ENCODE measurements at places on chromosomes 5 and 9.

DNA sequence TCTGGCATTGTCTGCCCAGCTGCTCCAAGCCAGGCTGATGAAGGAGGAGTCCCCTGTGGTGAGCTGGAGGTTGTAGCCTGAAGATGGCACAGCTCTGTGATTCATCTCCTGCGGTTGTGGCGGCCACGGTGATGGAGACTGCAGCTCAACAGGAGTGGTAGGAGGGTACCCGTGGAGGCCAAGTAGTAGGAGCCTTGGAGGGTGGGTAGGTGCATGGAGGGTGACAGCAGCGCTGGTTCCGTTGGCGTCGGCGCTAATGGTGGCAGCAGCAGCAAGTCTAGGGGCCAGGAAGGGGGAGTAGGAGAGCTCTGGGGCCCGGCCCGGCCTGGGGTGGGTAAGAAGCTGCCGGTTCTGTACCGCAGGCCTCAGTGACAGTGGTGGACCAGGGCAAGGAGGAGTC, 22.4 kb upstream of the TRIM52 start:
- H3K27ac ChIP-seq = peak overlapping the region; percentile 53
- no peak for DNase-seq
- H3K27me3 ChIP-seq = no peaks in the 10 kb centered on the region
- H3K4me3 ChIP-seq = no peak overlapping the region
- peaks cover 33% of the 10 kb centered on the region for H3K36me3 ChIP-seq
- peaks cover 9% of the 10 kb centered on the region for H3K4me1 ChIP-seq

- peaks cover 78% of the 10 kb centered on the region for H3K4me1 ChIP-seq
- no peak overlapping the region for H3K4me3 ChIP-seq
- no peaks in the 10 kb centered on the region for H3K36me3 ChIP-seq
- 0 out of 2 replicates have a peak overlapping the region, but pooled peaks have one; percentile 14 for H3K27ac ChIP-seq
- DNase-seq = no peak
- H3K27me3 ChIP-seq = no peaks in the 10 kb centered on the region
Observed at GRCh38 chr9:82732928-82733327, 330.0 kb downstream of the RASEF start.

DNA sequence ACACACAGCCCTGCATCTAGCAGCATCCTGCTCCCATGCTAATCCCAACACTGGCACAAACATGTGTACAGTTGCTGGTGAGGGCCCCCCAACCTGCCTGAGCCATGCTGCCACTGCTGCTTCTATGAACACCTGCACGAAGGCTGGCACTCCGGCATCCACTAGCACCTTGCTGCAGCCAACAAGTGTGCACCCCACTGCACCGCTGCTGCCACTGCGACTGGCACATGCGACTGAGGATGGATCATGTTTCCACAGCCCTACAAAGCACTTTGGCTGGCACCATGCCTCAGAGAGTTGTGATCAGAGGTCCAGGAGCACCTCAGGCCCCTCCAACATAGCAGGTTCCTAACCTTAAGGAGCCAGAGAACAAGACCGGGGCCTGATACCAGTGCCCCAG, 7.8 kb upstream of the PDCD1LG2 start:
- H3K27ac ChIP-seq = no peak overlapping the region
- DNase-seq = no peak
- peaks cover 2% of the 10 kb centered on the region for H3K4me1 ChIP-seq
- no peak overlapping the region for H3K4me3 ChIP-seq
- no peaks in the 10 kb centered on the region for H3K27me3 ChIP-seq

- peaks cover 35% of the 10 kb centered on the region for H3K4me1 ChIP-seq
- H3K4me3 ChIP-seq = no peak overlapping the region
- H3K36me3 ChIP-seq = no peaks in the 10 kb centered on the region
- no peaks in the 10 kb centered on the region for H3K27me3 ChIP-seq
Observed at GRCh38 chr9:121857928-121858327, 206.5 kb downstream of the DAB2IP start.

- H3K4me1 ChIP-seq = peaks cover 23% of the 10 kb centered on the region
Observed at GRCh38 chr5:177103523-177104253, 17.0 kb downstream of the FGFR4 start.

DNA sequence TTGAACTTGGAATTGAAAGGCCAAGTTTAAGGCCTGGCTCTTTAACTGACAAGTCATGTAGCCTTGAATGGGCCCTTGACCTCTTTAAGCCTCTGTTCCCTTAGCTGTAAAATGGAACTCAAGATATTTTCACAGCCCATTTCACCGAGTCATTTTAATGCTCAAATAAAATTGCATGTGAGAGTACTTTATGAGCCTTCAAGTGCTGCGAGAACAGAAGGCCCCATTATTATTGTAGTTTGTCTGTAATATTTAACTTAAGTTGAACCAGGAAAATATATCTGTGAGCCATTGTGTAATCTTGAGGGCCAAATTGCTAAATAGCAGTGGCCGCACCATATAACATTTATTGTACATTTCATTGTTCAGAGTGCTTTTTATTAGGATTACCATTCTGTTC, 249.9 kb downstream of the NTRK2 start:
- no peak overlapping the region for H3K27ac ChIP-seq
- H3K36me3 ChIP-seq = no peaks in the 10 kb centered on the region
- no peak overlapping the region for H3K4me3 ChIP-seq
- no peaks in the 10 kb centered on the region for H3K4me1 ChIP-seq

DNA sequence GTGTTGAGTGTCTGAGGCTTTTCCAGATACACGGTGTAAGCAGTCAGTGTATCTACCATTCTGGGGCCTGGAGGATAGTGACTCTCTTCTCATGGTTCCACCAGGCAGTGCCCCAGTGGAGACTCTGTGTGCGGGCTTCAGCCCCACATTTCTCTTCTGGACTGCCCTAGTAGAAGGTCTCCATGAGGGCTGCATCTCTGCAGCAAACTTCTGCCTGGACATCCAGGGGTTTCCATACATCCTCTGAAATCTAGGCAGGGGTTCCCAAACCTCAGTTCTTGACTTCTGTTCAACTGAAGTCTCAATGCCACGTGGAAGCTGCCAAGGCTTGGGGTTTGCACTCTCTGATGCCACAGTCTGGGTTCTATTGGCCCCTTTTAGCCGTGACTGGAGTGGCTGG, 256.6 kb upstream of the ITGA1 start:
- H3K27ac ChIP-seq = no peak overlapping the region
- H3K27me3 ChIP-seq = peaks cover 3% of the 10 kb centered on the region
- H3K4me3 ChIP-seq = no peak overlapping the region
- no peak for DNase-seq
- H3K36me3 ChIP-seq = peaks cover 43% of the 10 kb centered on the region

GRCh38 chr5:66617226-66617861, 21.2 kb downstream of the MAST4 start:
- no peaks in the 10 kb centered on the region for H3K36me3 ChIP-seq
- DNase-seq = no peak
- H3K4me3 ChIP-seq = no peak overlapping the region
- H3K27me3 ChIP-seq = no peaks in the 10 kb centered on the region
- peaks cover 10% of the 10 kb centered on the region for H3K4me1 ChIP-seq

GRCh38 chr9:37517923-37518322, 32.2 kb downstream of the POLR1E start:
- peaks cover 24% of the 10 kb centered on the region for H3K36me3 ChIP-seq
- H3K4me3 ChIP-seq = no peak overlapping the region
- H3K4me1 ChIP-seq = peaks cover 6% of the 10 kb centered on the region
- H3K27ac ChIP-seq = no peak overlapping the region
- no peak for DNase-seq

GRCh38 chr5:139312075-139312474, 18.5 kb downstream of the MATR3 start:
- peaks cover 62% of the 10 kb centered on the region for H3K4me1 ChIP-seq
- DNase-seq = no peak
- H3K27ac ChIP-seq = peak overlapping the region; percentile 63
- peaks cover 28% of the 10 kb centered on the region for H3K36me3 ChIP-seq

DNA sequence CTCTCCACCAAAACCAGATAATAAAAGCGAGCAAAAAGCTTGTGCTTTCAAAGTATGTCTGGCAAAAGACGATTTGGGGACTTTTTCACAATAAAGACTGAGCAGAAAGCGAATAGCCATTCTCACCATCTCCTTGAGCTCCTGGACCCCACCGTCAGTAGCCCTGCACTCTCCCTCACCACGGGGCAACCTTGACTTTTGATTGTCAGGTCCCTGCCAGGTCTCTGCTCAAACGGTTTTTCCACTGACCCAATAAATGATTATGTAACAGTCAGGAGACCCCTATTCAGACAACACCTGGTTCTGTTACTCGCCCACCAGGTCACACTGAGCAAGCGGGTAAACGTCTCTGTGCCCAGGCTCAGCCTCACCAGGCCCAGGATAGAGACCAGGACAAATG, 131.3 kb downstream of the MVB12B start:
- H3K4me1 ChIP-seq = peaks cover 8% of the 10 kb centered on the region
- no peaks in the 10 kb centered on the region for H3K27me3 ChIP-seq
- no peaks in the 10 kb centered on the region for H3K36me3 ChIP-seq
- no peak overlapping the region for H3K27ac ChIP-seq
- DNase-seq = no peak

GRCh38 chr5:174082286-174082685, 36.8 kb downstream of the NSG2 start:
- no peaks in the 10 kb centered on the region for H3K27me3 ChIP-seq
- H3K36me3 ChIP-seq = no peaks in the 10 kb centered on the region
- no peak for DNase-seq
- H3K4me1 ChIP-seq = peaks cover 6% of the 10 kb centered on the region
- H3K4me3 ChIP-seq = no peak overlapping the region

GRCh38 chr5:173294673-173295320, 33.4 kb downstream of the STC2 start:
- peaks cover 60% of the 10 kb centered on the region for H3K4me1 ChIP-seq
- peaks cover 11% of the 10 kb centered on the region for H3K36me3 ChIP-seq
- no peak overlapping the region for H3K27ac ChIP-seq
- no peak for DNase-seq
- peak overlapping the region; percentile 63 for H3K4me3 ChIP-seq

DNA sequence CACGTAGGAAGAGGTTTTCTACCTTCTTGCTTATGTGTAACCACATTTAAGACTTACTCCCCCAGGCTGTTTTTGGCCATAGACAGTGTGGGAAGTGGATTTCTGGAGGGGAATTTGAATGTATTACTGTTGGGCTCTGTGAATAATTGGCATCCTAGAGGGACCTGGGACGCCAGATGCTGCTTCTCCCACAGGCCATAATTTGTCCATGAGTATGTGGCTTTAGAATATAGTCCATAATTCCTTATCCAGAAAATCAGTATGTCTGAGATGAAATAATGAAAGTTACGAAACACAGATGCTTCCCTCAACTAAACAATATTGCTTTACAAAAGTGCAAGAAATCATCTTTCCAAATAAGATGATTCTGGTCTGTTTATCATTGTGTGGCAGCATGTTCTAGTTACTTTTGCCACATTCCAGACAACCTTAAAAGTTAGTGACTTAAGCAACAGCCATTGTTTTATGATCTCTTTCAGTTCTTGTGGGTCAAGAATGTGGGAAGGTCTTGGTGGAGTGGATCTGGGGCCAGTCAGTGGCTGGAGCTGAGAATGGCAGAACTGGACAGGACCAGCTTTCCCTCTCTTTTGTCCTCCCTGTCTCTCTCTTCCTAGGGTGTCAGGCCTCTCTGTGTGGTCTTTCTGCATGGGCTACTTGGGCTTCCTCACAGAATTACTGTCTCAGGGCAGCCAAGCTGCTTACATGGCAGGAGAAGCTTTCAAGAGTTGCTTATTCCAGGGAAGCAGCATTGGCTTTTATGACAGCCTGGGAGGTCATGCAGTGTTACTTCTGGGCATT, 79.4 kb downstream of the FBXL7 start:
- H3K4me3 ChIP-seq = no peak overlapping the region
- H3K36me3 ChIP-seq = peaks cover 35% of the 10 kb centered on the region
- DNase-seq = no peak
- H3K27me3 ChIP-seq = no peaks in the 10 kb centered on the region
- H3K27ac ChIP-seq = no peak overlapping the region

DNA sequence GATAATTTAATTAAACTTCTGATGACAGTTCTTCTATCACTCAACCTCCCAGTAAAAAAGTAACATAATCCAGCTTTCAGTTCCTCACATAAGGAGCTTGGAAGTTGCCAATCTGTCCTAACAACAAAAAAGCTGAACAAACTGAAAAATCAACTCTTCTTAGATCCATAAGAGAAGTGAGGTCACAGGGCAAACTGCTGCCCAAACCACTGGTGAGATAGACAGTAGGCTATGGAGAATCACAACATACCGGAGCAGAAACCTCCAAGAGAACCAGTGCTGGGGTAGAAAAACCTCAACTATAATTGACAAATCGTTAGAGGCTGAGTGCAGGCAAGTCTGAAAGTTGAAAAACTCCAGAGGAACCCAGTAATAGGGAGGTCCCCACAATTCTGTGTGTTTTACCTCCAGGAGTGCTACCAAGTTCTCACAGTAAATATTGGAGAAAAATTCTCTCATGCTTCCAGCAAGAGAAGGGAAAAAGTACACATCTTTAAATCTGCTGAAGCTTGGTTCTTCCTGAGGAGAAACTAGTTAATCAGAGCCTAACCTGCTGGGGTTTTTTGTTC, 300.0 kb downstream of the PDE4D start:
- DNase-seq = no peak
- H3K4me1 ChIP-seq = peaks cover 23% of the 10 kb centered on the region

DNA sequence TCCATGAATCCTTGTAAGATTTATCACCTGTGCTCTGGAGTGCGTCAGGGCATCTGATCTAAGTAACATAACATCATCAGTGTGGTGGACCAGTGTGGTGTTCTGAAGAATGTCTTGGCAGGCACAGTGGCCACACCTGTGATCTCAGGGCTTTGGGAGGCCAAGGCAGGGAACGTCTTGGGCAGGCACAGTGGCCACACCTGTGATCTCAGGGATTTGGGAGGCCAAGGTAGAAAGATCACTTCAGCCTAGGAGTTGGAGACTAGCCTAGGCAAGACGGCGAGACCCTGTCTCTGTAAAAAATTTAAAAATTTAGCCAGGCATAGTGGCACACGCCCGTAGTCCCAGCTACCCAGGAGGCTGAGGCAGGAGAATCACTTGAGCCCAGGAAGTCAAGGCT, 185.5 kb downstream of the CACNA1B start:
- DNase-seq = no peak
- no peak overlapping the region for H3K4me3 ChIP-seq
- H3K36me3 ChIP-seq = peaks cover 45% of the 10 kb centered on the region
- H3K4me1 ChIP-seq = peaks cover 18% of the 10 kb centered on the region
- H3K27me3 ChIP-seq = no peaks in the 10 kb centered on the region

GRCh38 chr5:32833127-32833526, 122.0 kb downstream of the NPR3 start:
- no peak overlapping the region for H3K27ac ChIP-seq
- H3K4me3 ChIP-seq = no peak overlapping the region
- DNase-seq = no peak
- no peaks in the 10 kb centered on the region for H3K4me1 ChIP-seq
- no peaks in the 10 kb centered on the region for H3K36me3 ChIP-seq

DNA sequence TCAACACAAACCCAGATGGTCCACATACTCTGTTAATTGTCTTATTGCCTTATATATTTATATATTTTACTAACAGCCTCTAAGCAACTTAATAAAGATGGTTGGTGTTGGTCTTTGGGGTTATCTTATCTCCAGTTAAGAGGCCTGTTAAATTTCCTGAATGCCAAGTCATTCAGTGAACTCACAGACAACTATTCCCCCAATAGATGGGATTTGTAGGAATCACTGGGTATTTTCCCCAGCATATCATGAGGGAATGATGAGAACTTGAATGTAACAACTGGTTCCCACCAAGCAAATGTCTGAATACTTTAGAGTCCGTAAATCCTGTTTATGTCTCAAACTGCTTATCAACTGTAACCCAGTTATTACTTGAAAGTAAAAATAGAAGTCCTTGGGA, 42.7 kb upstream of the RETREG1 start:
- H3K27ac ChIP-seq = no peak overlapping the region
- H3K4me1 ChIP-seq = no peaks in the 10 kb centered on the region
- no peaks in the 10 kb centered on the region for H3K27me3 ChIP-seq
- no peak for DNase-seq
